ENCODE measurements at places on chromosomes 6 and 20.

DNA sequence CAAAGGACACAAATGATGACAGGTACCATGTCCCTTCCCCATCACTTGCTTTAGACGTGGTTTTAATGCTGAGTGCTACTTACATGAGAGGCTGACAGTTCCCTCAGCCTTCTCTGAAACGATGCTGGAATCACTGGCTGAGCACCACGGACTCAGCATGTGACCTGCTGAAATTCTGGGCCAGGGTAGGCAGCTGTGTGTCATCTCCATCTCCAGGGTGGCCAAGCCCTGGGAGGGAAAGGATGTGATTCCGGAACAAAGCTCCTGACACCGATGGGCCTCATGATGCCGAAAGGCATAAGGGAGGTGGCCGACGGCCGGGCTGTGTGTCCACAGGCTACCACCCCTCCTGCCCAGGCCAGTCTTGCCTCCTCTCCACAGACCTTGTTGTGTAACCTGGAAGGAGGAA lies 184.3 kb upstream of the CST7 start:
- no peak for DNase-seq

GRCh38 chr6:127423921-127424320 lies 35.3 kb downstream of the KIAA0408 start:
- DNase-seq = no peak

DNA sequence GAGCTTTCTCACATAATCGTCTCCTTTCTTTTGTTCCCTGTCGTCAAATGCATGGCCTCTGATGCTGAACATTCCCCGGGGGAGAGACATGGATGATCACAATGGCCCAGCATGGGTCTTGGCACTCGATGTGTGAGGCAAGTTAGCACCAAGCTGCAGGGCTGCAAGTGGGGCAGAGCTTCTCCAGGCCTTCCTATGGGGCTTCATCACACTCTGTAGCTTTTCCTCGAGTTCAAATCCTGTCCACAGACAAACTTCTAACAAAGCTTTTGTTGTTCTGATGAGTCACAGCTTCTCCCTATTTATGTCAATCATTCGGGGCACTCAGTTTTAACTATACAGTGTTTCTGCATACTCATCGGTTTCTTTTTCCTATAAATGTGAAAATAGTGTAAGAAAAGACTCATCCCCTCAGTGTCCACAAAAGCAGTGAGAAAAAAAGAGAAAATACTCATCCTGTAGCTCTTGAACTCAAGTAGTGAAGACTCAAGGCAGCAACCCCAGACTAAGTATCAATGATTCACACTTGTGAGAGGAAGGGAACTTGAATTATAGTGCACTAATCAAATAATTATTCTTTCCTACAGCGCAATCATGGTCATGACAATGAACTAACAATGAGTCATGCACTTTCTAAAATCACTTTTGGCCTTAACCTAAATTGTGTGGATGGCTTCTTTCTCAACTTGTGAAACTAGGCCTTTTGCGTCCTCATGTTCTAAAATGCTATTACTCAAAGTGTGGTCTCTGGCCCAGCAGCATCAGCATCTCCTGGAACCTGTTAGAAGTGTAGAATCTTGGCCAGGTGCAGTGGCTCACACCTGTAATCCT lies 68.4 kb upstream of the NOX3 start:
- no peak for DNase-seq

- DNase-seq = no peak
Observed at GRCh38 chr6:15375638-15376290, 129.9 kb downstream of the JARID2 start.

- no peak for DNase-seq
Observed at GRCh38 chr6:35017411-35018181, 123.5 kb downstream of the TCP11 start.

- DNase-seq = no peak
Observed at GRCh38 chr6:47203266-47203937, 106.3 kb downstream of the TNFRSF21 start.

DNA sequence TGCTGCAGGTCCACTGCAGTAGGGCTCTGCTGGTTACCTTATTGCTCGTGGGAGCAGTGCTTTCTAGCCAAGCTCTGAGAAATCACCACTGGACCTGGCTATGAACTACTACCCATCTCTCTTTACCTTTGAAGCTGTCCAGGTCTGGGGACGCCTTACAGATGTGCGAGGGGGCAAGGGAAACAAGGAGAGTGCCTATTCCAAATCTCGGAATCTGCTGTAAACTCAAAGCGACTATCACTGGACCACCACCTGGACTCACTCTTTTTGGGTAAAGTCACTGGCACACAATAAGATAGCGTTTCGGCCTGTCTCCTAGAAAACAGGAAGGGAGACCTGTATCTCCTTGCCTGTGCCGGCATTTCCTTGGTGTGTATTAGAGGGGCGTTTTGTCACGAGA lies 5.3 kb downstream of the NRN1 start:
- no peak for DNase-seq

GRCh38 chr20:36112112-36112511 lies 42.4 kb upstream of the EPB41L1 start:
- DNase-seq = no peak

DNA sequence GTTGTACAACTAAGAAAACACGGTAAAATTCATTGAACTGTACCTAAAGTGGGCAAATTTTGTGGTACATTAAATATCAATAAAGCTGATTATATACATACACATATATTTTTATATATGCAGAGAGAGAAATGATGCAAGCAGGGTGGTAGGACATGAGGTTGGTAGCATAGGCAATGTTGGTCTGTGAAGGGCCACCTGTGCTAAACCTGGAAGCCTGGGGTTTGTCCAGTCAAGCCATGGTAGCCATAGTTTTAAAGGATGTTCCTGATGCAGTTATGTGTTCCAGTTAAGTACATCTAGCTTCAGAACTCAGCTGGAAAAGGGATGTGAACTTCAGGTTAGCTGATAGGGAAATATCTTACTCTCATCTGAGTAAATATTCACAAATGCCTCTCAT lies 60.1 kb downstream of the TRIM38 start:
- no peak for DNase-seq

DNA sequence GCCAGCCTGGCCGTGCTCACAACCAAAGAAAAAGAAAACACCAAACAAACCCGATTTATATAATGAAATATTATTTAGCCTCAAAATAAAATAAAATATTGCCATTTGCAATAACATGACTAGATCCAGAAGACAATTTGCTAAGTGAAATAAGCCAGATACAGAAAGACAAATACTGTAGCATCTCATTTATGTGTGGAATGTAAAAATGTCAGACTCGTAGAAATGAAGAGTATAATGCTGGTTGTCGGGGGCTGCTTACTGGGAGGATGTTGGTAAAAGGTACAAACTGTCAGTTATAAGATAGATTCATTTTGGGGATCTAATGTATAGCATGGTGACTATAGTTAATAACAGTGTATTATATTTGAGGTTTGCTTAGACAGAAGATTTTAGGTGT lies 269.7 kb downstream of the THBS2 start:
- DNase-seq = no peak

- peak; percentile 20 for DNase-seq
Observed at GRCh38 chr20:42483730-42484303, 705.9 kb downstream of the PTPRT start.

GRCh38 chr6:150256618-150257272 lies 112.1 kb upstream of the IYD start:
- no peak for DNase-seq

DNA sequence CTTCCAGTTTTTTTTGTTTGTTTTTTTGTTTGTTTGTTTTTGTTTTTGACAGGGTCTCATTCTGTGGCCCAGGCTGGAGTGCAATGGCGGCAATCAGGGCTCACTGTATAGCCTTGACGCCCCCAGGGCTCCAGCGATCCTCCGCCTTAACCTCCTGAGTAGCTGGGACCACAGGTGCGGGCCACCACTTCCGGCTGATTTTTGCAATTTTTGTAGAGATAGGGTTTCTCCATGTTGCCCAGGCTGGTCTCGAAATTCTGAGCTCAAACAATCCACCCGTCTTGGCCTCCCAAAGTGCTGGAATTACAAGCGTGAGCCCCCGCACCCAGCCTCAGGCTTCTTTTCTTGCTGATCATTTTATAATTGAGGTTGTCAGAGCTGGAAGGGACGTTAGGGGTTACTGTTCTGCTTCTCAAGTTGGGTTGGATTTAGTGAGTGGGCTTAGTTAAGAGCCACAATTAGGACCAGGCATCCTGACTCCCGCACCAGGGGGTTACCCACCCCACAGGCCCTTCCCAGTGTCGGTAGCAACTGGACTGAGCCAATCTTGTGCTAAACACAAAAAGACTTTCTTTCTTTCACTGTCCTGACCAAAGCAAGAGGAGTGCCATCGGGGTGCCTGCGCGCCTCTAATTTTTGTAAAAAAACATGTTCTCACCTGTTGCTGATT lies 13.1 kb upstream of the ZSCAN9 start:
- DNase-seq = no peak

DNA sequence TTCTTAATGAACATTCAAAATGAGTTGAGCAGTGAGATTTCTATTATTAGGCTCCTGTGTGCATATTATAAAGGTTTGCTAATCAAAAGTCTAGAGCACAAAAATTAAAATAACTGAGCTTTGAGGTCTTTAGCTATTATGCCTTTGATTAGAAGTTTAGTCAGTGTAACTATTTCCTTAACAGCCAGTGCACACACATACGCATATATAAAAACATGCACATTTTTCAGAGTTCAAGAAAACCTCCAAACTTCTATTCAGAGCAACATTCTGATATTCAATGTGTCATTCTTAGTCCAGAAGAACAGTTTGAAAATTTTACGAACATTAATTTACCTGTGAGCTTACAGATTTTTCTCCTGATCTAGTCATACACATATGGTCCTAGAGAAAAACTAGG lies 48.3 kb upstream of the MYB start:
- no peak for DNase-seq

GRCh38 chr6:19976411-19977129 lies 139.4 kb downstream of the ID4 start:
- DNase-seq = no peak

DNA sequence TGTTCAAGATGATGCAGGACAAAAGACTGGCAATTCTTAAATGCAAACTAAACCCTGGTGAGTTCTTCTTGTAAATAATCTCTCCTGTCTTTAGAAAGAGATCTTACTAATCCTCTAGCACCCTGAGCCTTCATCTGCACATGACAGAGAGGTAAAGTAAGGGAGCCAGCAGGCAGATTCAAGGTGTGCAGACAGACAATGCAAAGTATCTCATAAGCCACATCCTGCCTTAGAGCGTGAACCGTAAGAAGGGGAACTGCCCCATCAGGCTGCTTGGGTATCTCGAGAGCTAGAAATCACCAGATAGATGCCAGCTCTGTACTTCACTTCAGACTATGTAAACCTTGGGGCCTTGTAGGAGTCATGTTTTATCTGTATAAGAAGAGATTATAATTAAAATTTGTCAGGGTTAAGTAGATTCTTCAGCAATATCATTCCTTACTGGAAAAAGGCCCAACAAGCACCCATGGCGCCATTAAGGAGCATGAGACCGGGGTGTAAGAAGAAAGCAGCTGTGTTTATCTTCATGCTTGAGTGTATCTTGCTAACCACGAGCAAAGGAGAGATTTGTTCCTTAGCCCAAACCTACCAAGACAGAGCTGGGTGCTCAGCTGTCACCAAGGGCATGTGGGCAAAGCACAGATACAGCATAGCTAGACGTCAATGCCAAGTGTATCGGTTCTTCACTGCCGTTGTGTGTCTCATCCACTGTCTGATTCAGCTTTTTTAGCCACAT lies 24.4 kb downstream of the CNR1 start:
- no peak for DNase-seq

- no peak for DNase-seq
Observed at GRCh38 chr20:44700306-44700705, 14.9 kb upstream of the CCN5 start.

DNA sequence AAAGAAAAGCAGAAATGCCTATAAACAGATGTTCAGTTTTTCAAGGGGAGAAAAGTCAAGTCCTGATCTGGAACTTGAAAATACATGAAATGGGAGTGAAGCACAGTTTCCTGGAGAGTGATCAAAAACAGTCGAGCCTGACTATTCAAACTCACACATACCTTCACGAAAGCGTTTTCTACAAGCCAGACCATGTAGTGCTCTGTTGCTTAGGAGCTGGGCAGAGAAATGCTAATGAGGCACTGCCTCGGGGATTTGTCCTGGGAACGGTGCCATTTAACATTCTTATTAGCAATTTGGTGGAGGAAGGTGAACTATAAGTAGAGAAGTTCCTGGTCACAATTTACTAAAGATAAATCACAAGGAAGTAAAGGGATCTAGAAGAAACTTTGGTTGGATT lies 5.9 kb downstream of the NHSL1 start:
- peak; percentile 39 for DNase-seq

DNA sequence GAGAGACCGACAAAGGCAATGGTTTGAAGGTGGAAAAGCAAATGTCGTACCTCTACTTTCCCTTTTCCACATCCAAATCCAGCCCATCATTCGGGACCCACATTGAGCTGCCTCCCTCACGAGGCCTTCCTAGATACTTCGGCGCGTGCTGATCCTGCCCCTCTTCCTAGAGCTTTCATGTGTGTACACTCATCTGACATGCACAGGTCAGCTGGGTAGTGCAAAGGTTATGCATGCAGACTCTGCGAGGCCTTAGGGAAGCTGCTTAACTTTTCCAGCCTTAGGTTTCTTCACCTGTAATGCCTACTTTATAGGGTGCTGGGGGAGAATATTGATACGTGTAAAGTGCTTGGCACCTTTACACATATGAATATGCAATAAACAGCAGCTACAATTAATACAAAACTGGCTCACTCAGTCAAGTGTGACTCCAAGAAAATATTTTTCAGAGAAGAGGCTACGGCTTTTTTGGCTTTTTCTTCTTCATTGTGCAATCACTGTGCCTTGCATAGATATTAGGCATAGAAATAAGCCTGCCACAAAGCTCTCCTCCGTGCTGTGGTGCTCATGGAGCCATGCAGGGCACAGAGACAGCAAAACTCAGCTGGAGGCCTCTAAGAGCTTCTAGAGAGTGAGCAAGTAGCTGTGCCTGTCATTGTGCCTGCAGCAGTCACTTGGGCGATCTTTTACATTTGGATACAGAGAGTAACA lies 3.6 kb upstream of the MANBAL start:
- no peak for DNase-seq

DNA sequence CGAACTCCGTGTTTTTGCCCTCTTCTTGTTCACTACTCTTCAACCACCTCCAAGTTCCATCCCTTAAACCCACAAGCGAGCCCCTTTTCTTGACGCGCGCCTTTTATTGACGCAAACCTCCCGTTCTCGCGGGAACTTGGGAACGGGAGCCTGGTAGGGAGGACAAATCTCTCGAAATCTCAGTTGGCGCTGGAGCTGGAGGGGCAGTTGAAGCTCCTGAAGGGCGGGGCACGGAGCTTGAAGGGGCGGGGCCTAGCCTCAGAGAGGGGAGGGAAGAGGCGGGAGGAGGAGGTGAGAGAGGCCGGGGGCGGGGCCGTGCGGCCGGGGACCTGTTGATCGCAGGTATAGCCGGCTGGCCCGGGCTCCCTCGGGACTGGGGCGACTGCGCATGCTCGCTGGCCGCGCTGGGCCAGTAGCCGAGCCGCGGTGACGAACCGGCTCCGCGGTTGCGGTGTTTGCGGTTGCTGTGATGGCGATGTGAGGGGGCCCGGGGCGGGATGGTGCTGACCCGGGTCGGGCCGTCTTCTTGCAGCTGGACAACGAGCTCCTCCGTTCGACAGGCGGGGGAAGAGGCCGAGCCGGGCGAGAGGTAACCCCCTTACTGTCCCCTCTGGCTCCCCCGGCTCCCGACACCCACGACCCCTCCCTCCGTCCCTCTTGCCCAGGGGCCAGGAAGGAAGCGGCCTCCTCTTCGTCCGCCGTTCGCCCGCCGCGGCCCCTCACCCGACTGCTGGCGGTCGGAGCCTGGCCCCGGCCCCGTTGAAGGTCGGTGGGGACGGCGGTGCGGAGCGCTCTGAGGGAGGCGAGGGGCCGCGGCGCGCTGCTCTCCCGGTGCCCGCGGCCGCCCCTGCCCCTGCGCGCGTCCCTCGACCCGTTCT lies at the start of gene FAM135A:
TSS of gene FAM135A (plus strand) at position 395 of the 878 bp plus-strand sequence. CDS start 14,835 bp downstream, outside the sequence.
- DNase-seq = peak; percentile 99

Data from pancreas (tissue), 10 donors.